ENCODE measurements at places on chromosomes 13 and 19.

DNA sequence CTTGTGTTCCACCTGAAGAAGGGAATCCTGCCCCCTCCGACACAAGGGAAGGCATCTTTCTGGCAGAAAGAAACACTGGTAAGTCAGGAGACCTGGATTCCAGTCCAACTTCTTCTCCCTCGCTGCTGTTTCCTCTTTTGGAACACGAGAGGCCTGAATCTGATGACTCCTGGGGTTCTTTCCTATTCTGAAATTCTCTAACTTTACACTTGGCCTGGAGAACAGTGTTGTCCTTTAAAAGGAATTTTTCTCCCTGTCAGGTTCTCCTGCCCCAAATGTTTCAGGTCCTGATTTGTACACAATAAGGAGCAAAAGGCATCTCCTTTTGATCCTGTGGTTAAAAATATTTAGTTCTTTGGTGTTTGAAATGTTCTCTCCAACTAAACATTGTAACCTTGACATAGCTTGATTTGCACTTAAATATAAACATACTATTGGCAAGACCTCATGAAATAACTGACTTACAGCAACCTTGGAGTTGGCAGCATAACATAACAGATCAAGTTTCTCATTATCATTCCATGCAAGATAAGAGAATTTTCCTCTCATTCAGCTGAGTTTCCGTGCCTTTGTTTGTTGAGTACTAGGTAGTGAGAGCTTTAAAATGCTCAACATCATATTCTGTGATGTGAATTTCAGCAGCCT lies 244.8 kb downstream of the COG6 start:
- DNase-seq = no peak

DNA sequence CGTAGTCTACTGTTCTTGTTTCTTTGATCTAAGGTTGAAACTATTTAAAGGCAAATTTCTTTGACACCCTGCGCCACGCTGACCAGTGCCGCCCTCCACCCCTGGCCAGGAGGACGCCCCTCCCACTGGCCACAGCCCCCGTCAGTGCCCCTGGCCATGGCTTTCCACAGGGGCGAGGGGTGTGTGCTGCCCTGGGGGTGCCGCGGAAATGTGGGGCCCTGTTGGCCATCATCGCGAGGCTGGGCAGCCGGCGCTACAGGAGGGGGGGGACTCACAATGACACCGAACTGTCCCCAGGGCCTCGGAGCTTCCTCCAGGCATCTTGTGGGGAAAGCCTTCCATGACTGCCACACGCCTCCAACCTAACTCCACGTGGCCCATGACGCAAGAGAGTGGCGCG lies 10.9 kb downstream of the SHC2 start:
- no peak for DNase-seq

GRCh38 chr19:8343483-8343844 lies 402 bp upstream of the KANK3 start:
- no peak for DNase-seq

- no peak for DNase-seq
Measured at GRCh38 chr13:33515146-33515545, 229.6 kb upstream of the STARD13 start.

GRCh38 chr13:46473806-46474205 lies 79.2 kb upstream of the LRCH1 start:
- no peak for DNase-seq

DNA sequence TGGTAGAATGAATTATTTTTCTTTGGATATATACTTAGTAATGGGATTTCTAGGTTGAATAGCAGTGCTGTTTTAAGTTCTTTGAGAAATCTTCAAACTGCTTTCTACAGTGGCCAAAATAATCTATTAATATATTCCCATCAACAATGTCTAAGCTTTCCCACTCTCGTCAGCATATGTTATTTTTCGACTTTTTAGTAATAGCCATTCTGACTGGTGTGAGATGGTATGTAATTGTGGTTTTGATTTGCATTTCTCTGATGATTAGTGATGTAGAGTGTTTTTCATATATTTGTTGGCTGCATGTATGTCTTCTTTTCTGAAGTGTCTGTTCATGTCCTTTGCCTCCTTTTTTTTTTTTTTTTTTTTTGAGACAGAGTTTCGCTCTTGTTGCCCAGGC lies 90.2 kb upstream of the CSNK1A1L start:
- DNase-seq = no peak

GRCh38 chr13:40483601-40484000 lies 182.8 kb downstream of the FOXO1 start:
- no peak for DNase-seq

GRCh38 chr19:953445-954271 lies 27.8 kb downstream of the ARID3A start:
- no peak for DNase-seq

- no peak for DNase-seq
Measured at GRCh38 chr19:48716562-48717291, 2.8 kb downstream of the MAMSTR start.

DNA sequence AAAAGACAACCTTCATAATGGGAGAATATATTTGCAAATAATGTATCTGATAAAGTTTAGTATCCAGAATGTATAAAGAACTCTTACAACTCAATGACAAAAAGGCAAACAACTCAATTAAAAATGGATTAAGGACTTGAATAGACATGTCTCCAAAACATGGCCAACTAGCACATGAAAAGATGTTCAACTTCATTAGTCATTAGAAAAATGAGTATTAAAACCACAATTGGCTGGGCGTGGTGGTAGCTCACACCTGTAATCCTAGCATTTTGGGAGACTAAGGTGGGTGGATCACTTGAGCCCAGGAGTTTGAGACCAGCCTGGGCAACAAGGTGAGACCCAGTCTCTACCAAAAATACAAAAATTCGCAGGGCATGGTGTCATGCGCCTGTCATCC lies 18.8 kb upstream of the ZMYM5 start:
- no peak for DNase-seq

- no peak for DNase-seq
Measured at GRCh38 chr13:80047406-80047805, 293.5 kb downstream of the SPRY2 start.

- no peak for DNase-seq
Measured at GRCh38 chr19:20273951-20274570, 107.0 kb downstream of the ZNF486 start.

- DNase-seq = no peak
Measured at GRCh38 chr13:23348262-23349127, 85.0 kb downstream of the SACS start.

- peak; percentile 72 for DNase-seq
Measured at GRCh38 chr19:4327252-4327876, 11.3 kb downstream of the STAP2 start.

DNA sequence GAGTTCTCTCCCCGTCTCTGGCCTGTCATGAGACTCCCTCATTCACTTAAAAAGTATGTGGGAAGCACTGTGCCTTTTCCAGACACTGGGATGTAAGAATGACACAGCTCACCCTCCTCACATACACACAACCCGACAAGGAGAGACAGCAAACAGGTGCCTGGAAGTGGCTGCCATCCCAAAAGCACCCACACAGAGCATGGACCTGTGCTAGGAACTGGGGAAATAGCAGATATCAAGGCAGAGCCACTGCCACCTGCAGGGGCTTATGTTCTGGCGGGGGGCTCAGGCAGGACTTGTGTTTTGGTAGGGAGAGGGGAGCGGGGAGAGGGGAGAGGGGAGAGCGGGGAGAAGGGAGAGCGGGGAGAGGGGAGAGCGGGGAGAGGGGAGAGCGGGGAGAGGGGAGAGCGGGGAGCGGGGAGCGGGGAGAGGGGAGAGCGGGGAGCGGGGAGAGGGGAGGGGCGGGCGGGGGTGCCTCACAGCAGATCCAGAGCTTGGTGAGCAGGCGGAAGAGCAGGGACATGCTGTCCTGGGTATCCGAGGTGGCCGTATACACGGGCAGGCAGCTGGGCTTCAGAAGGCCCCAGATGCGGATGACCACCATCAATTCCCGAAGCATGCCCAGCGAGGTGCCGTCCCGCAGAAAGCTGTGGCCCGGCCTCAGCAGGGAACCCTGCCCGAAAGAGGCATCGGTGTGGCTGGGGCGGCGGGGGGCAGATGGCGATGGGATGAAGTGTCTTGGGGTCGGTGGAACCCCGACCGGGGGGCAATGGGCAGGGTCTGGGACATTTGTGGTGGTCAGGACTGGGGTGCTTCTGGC lies 12.2 kb downstream of the CFD start:
- DNase-seq = no peak

GRCh38 chr19:12526542-12526941 lies 24.7 kb downstream of the ZNF564 start:
- no peak for DNase-seq

- DNase-seq = no peak
Measured at GRCh38 chr19:42086770-42087550, 11.0 kb downstream of the ZNF574 start.

DNA sequence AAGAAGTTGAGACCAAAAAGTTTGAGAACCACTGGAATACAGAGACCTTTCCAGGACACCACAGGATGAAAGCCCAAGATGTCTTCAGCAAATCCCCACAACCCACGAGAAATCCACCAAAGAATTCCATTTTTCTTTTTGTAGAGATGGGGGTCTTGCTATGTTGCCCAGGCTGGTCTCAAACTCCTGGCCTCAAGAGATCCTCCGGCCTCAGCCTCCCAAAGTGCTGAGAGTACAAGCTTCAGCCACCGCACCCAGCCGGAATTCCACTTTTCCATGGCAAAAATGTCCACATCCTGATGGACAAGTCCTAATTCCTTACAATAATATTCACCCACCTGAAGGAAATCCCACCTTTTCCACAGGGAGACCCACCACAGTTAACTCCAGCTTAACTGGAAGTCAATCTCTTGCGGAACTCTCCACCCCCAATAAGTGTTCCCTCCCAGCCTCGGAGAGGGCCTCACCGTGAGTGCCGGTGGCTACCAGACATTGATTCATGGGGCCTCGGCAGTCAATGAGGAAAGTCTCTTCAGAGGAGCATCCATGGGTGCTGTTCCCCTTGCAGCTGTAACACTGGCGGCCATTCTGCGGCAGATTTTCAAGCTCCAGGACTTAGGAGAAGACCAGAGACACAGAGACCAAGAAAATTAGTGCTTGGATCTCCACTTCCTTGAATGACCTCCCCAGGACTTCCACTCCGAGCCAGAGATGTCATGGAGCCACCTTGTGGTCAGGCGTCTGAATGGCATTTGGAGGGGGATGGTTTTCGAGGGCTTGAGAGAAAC lies 12.3 kb upstream of the CADM4 start:
- DNase-seq = peak; percentile 14

- no peak for DNase-seq
Measured at GRCh38 chr19:30521937-30522336, 149.8 kb downstream of the ZNF536 start.

DNA sequence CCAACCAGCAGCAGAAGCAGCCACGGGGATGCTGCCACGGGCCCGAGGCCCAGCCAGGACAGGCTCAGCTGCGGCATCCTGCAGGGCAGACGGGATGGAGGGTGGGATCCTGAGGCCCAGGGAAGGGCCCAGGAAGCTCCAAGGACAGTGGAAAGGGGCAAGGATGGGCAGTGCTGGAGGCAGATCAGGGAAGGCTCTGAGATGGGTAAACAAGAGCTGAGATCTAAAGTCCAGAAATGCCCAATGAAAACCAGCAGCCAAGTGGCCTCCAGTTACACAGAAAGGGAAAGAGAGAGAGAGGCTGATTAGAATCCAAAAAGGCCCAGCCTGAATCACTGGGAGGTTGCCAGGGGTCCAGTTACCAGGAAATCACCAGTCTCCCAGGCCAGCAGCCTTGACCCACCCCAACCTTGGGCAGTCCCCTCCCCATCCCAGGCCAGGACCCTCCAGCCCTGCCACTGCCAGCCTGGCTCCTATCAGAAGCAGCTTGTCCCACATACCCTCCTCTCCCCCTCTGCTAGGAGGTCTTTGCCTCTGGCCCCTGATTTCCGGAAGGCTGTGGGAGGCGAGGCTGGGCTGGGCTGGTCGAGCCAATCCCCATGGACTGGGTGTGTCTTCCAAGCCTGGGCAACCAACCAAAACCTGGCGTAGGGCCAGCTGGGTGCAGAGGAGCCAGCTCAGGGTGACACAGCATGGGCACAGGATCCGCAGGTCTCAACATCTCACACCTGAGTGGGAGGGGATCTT lies at the start of gene CYP4F11:
TSS of gene CYP4F11 (minus strand) at position 198 of the 747 bp plus-strand sequence. CDS start at position 77, 121 bp downstream.
- DNase-seq = no peak

DNA sequence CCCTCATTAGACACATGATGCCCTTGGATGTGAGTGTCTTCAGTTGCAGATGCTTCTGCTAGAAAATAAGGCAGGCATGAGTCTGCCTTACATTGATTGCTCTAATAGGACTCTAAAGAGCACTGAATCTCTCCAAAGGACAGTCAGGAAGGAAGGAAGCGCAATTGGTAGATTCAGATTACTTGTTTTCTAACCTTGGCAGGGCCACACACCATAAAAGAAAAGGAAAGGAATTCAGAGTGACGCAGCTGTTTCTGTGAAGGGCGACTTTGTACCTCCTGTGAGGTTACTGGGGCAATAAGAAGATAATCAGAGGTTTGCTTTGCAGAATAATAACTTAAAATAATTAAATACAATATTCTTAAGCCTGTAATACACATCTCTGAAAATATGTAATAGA lies 48.0 kb downstream of the FRY start:
- DNase-seq = no peak

- DNase-seq = no peak
Measured at GRCh38 chr19:7953060-7953459, 9.6 kb upstream of the TIMM44 start.

GRCh38 chr13:36553491-36553890 lies 120.3 kb upstream of the SERTM1 start:
- no peak for DNase-seq

DNA sequence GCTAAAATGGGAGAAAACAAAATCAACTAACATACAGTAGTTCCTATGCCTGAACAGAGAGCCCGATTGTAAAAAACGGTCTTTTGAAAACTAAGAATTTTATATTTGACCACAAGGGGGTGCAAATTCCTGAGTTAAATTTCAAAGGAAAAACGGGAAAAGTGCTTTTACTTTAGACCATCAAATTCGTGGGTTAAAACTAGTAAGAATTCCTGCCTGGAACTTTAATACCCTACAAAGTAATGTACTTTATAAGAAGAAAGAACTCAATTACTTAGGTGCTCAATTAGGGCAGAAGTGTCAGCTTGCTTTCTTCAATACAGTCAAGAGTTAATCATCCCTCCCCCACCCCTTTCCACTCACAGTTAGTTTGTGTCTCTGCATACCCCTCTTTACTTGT lies 69.8 kb downstream of the KCNRG start:
- no peak for DNase-seq

- no peak for DNase-seq
Measured at GRCh38 chr19:17915940-17916593, 16.7 kb upstream of the CCDC124 start.
